ENCODE measurements at places on chromosomes 7 and 10. TPM values are rescaled to one million over a fixed set of nuclear protein-coding genes. Genes with fewer than 3 reads are reported as not detected.

The DBNL gene
- 130 TPM for total RNA-seq

The TNKS2 gene
- 26.0 TPM for total RNA-seq

The CYP3A7 gene
- not detected for total RNA-seq

The EBF3 gene
- 0.16 TPM for total RNA-seq

The FOXP2 gene
- total RNA-seq, result 1.1 TPM

The KIF20B gene
- total RNA-seq, result 14.7 TPM

The MMRN2 gene
- 0.13 TPM for total RNA-seq

The MPP7 gene
- total RNA-seq, result 2.8 TPM

The FANK1 gene
- total RNA-seq, result 2.9 TPM

The CCDC7 gene
- total RNA-seq, result 0.76 TPM

The PON1 gene
- total RNA-seq, result under 0.01 TPM

The OR2A42 gene
- under 0.01 TPM for total RNA-seq

The PLAU gene
- 122 TPM for total RNA-seq

The MTURN gene
- total RNA-seq, result 6.0 TPM

The SPDYE11 gene
- total RNA-seq, result not detected

The CUZD1 gene
- total RNA-seq, result 0.16 TPM

The TUBB8 gene
- 0.33 TPM for total RNA-seq

The MGMT gene
- total RNA-seq, result 34.1 TPM

The GFRA1 gene
- total RNA-seq, result 25.3 TPM

The SPDYE16 gene
- total RNA-seq, result not detected

The AVPI1 gene
- 12.3 TPM for total RNA-seq

The LBX1 gene
- not detected for total RNA-seq

The PDE6C gene
- total RNA-seq, result not detected

The PFKP gene
- 276 TPM for total RNA-seq

The AKR1C4 gene
- not detected for total RNA-seq

The C7orf33 gene
- not detected for total RNA-seq

The AKR1B1 gene
- 86.6 TPM for total RNA-seq

The ZNF138 gene
- 5.3 TPM for total RNA-seq

The SUN3 gene
- total RNA-seq, result not detected

The PARG gene
- 18.7 TPM for total RNA-seq

The TRIM50 gene
- total RNA-seq, result not detected

The PLA2G12B gene
- total RNA-seq, result not detected

The AKR1C1 gene
- 2.4 TPM for total RNA-seq

The GOLGA7B gene
- under 0.01 TPM for total RNA-seq

The OR13A1 gene
- total RNA-seq, result not detected

The ZNF107 gene
- total RNA-seq, result 1.9 TPM

The EGR2 gene
- total RNA-seq, result 0.33 TPM

The CRYGN gene
- total RNA-seq, result not detected

The TBC1D12 gene
- total RNA-seq, result 8.2 TPM

The EPO gene
- not detected for total RNA-seq

The MRPS17 gene
- 8.9 TPM for total RNA-seq

The FAM131B gene
- 0.33 TPM for total RNA-seq

The JMJD1C gene
- total RNA-seq, result 25.9 TPM

The LAMB1 gene
- total RNA-seq, result 438 TPM

The DGKB gene
- total RNA-seq, result not detected

The MEOX2 gene
- 0.13 TPM for total RNA-seq

The OR2A1 gene
- 0.13 TPM for total RNA-seq

The TYW1B gene
- 0.76 TPM for total RNA-seq

The HYAL4 gene
- not detected for total RNA-seq

The VIPR2 gene
- not detected for total RNA-seq

The ZPBP gene
- total RNA-seq, result not detected

The RPA3 gene
- total RNA-seq, result 25.7 TPM

The CCZ1 gene
- 39.9 TPM for total RNA-seq

The CDCA7L gene
- 28.1 TPM for total RNA-seq

The ATG9B gene
- under 0.01 TPM for total RNA-seq

The GRM3 gene
- total RNA-seq, result not detected

The KAZALD1 gene
- 0.49 TPM for total RNA-seq

All from mesangial cell (primary cell).